Stimulated activated CD8-positive, alpha-beta memory T cell treated with anti-CD3 and anti-CD28 coated beads, Interleukin-15, amount 100 ng/mL, for 1 hour (primary cell): ENCODE measurements at places on chromosomes 2 and 18.

DNA sequence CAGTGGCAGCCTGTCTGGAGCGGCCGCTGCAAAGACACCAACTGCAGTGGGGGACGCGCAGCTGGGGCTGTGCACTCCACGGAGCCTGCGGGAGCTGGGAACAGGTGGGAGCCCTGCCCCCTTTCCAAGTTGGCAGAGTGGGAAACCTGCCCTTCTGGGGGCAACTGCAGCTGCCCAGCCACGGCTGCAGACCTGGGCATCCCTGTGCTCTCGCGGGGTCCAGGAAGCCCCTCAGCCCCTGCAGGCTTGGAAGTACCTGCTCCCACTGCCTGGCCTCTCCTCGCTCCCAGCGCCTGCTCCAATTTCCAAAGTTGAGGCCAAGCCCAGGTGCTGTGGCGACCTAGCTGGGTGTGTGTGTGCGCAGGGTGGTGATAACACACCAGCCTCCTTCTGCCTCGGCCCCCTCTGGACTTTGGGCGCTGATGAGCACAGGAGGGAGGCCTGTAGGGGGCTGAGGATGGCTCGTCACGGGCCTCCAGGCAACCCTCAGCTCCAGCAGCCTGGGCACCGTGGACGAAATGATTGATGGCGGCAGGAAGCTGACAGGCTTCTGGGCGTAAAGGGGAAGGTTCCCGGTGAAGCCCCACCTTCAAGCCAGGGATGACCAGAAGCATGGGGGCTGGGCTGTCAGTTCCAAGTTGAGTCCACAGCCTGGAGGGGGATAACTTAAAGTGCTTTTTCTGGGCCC is 76.9 kb downstream of the PTPN4 start:
- no peak for DNase-seq

GRCh38 chr2:43419243-43419642 is 176.6 kb downstream of the THADA start:
- no peak for DNase-seq

- no peak for DNase-seq
These were observed 683.5 kb upstream of the SALL3 start for GRCh38 chr18:78296166-78296565.

- DNase-seq, result no peak
These were observed 59.3 kb downstream of the WDR75 start for GRCh38 chr2:189500456-189501160.

DNA sequence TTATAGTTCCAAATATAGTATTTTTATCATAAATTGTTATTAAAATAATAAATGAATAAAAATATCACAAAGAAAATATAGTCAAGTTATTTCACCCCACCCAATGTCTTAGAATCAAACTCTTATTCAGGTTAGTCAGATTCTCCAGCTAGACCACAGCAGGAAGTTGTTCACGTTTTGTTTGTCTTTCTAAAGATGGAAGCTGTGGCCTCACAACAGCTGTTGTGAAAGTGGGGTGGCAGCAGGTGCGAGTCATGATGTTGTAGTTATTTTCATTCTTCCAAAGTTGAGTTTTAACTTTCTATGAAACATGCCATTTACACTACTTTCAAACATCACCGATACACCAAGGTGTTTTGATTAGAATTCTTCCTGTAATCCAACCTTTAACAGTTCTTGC is 272.9 kb downstream of the SLC8A1 start:
- DNase-seq, result no peak

DNA sequence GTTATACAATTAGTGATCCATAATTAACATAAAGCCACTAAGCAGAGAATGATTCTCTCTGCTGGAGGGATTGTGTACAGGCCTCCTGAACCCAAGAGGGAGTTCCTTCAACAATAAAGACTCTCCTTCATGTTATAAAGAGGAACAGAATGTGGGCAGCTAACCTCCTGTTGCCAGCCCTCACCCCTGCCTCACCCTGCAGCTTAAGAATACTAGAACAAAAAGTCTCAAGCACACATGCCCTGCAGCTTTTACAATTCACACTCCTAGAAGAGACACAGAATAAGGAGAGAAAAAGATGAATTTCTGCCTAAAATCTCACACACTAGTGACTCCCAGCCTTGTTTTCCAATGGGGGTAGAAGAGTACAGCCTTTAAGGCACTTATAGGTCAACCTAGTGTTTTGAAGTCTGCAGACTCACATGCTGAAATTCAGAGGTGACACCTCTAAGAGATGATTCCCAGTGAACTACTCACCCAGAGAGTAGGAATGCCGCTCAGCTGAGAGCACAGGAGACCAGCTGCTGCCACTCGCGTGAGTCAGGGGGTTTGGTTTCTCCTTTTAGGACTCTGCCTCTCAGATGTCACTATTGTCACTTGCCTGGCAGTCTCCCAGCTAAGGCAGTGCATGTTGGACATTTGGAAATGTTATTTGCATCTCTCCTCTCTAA is 32.5 kb upstream of the IL1RL1 start:
- no peak for DNase-seq

DNA sequence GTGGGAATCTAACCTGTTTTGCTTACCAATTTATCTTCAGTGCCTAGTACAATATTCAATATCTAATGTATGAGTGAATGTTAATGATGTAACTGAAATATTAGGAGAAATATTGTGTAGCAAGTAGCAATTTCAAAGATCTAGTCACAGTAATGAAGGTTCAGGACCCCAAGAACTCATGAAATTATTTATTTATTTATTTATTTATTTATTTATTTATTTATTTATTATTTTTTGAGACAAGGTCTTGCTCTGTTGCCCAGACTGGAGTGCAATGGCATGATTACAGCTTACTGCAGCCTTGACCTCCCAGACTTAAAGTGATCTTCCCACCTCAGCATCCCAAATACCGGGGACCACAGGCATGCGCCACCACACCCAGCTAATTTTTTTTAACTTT is 126.9 kb downstream of the KCNJ3 start:
- no peak for DNase-seq

DNA sequence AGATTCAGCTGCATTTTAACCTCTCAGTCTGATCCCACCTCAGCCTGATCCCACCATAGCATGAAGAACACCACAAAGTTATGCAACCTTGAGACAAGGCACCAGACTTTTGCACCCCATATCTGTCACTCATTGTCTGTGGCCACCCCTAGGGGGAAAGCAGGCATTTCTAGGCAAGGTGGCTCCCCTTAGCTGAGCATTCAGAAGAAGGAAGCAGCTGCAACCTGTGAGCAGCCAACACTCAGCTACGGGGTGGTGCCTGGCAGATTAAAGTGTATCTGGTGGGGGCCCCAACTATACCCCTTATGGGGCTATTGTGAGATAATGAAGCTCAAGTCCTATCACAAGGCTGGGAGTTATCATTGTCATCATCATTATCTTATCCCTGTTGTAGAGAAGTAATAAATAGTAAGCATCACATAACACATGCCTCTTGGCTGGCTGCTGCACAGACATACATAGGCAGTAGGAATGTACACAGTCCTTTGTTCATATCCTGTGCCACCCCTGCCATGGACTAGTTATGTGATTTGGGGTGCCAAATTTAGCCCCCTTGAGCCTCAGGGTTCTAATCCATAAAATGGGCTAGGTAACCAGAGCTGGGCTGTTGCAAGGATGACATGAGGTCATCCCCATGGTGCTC is 20.6 kb upstream of the TMEM163 start:
- DNase-seq, result no peak

DNA sequence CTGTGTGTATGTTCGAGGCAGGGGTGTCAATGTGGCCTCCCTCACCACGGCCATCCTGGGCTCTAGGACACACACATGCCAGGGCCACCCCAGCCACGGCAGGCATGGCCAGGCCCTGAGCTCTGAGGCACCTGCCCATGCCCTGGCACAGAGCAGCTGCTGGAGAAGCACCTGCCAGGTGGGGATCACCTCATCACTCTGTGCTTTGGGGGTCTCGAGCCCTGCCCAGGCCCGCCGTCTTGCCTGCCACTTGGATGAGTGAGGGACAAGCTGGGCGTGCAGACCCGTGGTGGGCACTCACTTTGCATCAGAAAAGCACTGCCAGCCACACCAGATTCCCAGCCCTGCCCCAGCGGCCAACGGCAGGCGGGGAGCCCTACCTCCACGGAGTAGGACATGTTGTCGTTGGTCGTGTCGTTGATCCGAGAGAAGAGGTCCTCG is 33.1 kb downstream of the KIF1A start:
- DNase-seq, result no peak

- DNase-seq, result no peak
These were observed 29.9 kb upstream of the RUFY4 start for GRCh38 chr2:218039171-218039570.

- DNase-seq, result no peak
These were observed 500.2 kb upstream of the ZEB2 start for GRCh38 chr2:145020139-145020538.

DNA sequence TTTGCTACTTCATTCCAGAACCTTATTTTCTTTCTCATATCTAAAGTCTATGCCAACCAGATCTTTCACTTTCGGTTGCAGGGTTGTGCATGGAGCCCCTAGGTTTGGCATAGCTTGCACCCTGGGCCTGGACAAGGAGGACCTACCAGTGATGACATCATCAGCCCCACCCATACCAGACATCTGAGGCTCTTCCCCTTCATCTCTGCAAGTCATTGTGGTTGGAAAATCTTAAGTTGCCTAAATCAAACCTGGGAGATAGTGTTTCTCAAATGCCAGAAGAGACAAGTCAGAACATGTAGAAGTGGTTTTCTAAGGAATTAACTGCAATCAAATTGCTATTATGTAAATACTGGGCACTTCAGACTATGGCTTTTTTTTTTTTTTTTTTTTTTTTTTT is 363.3 kb downstream of the ZNF516 start:
- DNase-seq, result no peak

- DNase-seq, result no peak
These were observed 6.3 kb downstream of the TPRKB start for GRCh38 chr2:73730810-73731209.

- no peak for DNase-seq
These were observed 51.4 kb downstream of the EML4 start for GRCh38 chr2:42220566-42220965.

- DNase-seq, result no peak
These were observed 31.2 kb upstream of the OTOF start for GRCh38 chr2:26509141-26509540.

GRCh38 chr2:151347906-151348305 is 9.5 kb upstream of the TNFAIP6 start:
- no peak for DNase-seq

DNA sequence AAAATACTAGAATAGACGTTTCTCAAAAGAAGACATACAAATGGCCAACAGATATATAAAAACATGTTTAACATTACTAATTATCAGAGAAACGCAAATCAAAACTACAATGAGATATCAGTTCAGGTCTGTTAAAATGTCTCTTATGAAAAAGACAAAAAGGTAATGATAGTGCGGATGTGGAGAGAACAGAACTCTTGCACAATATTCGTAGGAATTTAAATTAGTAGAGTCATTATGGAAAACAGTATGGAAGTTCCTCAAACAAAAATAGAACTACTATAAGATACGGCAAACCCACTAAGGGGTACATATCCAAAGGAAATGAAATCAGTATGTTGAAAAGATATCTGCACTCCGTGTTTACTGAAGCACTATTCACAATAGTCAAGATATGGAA is 167.5 kb upstream of the CWC22 start:
- no peak for DNase-seq

- no peak for DNase-seq
These were observed 28.1 kb upstream of the MYCN start for GRCh38 chr2:15912203-15912602.

DNA sequence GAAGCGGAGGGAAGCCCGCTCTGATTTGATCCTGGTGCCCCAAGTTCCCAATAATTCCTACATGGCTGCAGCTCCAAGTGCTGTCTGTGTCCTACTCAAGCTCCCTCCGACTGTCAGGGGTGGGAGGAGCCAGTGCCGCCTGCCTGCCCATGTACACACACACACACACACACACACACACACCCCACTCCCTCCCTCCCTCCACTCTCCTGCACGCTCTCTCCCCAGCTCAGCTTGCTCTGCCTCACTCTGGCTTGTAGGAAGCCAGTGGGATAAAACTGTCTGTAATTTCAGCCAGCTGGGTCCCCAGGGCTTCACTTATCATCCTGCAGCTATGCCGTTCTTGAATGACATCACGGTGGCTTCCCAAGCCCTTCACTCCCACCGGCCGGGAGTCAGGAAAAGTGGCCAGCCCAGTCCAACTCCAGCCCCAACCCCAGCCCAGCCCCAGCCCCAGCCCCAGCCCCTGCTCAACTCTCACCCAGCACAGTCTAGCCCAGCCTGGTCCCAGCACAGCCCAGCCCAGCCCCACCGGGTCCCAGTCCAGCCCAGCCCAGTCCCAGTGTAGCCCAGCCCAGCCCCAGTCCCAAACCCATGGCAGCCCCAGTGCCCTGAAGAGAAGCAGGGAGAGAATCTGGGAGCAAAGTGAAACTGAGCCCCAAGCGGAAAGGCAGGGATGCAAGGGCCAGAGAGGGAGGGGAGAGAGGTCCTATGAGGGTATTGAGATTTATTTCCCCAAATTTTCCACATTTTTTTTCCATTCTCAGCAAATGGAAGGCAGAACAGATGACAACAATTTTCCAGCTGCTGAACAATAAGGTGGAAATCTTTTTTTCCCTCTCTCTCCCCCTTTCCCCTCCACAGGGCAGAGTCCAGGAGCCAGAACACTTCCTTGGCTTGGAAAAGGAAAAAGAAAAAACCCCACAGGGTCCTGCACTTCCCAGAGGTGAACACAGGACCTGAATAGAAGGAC is 144.0 kb downstream of the TNS1 start:
- DNase-seq, result no peak

DNA sequence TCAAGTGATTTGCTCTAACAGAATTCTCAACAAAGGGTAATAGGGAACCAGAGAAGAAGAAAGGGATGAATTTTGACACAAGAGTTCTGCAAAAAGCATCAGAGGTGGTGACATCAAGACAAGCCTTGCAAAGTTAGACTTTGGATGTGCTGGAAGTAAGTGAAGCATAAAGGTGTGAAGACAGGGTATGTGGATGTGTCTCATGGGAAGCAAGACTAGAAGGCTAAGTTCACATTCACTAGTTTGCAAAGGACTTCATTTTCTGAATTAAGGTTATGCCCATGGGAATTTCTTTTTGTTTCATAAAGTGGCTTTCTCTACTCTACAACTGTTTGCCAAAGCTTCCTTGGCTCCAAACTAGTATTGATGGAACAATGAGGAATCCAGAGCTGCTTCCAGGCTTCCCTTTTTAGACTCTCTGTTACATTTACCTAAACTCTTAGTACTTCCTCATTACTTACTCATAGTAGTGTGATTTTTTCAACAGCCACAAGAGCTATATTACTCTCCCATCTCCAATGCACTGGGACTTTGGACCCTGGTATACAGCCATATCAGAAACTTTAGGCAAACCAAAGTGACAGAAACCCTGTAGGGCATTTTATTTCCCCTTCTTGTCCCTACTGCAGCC is 21.1 kb upstream of the IHH start:
- no peak for DNase-seq
